ENCODE measurements at places on chromosomes 6 and 20.

DNA sequence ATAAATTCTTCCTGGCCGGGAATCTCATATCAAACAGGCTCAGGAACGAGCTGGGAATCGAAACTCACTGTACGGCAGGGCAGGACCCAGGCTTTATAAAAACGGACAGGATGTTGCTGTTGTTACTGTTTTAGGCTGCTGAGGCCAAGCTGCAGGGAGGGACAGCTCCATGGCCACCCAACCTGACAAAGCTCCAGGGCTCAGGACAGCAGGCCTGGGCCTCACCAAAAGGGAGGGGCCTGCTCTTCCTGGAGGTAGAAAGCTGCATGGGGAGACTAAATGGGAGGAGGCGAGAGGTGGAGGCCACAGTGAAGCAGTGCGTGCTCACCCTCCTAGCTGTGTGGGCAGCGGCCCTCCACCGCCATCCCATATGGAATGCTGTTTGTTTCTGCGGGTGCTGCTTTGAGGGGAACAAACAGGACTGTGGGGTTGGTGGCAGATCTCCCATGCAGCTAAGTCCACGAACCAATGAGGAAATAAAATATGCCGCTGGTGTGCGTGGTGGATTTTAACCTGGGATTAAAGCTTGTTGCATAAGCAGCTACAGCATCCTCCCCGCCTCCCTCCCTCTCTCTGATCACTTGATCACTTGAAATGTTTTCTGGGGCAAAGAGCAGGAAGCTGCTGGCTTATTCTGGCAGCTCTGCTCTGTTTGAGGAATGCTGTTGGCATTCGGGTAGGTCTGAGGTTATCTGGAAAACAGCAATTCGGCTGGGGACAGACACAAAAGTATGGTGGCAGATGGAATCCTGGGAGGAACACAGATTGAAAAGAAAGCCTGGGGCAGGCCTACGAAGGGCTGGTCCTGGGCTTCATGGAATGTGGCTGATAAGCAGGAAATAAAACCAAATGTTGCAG is 2.4 kb upstream of the ZMYND8 start:
- peak; percentile 55 for DNase-seq

DNA sequence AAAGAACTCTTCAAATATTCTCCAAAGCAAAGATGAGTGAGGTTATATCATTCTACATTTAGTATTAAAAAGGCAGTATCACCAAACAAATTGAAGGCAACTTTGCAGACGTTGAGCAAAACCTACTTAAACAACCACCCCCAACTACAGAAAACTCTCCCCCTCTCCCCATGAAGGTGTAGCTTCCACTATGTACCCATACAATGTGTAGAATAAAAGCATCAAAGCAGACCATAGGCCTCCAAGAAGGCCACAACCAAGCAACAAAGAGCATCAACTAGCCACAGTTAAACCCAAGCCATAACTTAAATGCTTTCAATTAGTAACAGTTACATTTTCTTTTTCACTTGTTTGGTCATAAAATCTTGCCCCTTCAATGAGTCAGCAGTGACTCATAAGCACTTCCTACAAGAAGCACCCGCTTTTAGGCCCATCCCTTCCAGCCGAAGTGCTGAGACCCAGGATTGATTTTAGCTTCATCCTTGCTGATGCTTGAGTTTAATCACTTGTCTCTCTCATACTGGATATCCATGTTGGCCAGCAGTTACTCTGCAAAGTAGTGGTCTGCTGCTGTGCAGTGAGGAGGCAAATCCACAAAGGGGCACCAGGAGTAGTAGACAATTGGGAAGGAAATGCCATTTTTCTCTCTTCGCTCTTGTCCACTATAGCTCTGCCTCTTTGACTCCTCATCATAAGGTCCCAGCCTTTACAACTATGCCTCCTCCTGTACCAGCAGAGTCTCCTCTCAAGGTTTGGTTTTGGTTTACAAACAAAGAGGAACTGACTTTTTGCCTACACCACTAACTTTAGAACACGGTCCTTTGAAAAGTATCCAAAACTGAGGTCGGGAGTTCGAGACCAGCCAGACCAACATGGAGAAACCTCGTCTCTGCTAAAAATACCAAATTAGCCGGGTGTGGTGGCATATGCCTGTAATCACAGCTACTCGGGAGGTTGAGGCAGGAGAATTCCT is 8.4 kb upstream of the NUP153 start:
- no peak for DNase-seq

- no peak for DNase-seq
Observed at GRCh38 chr6:15346315-15346714, 100.4 kb downstream of the JARID2 start.

- no peak for DNase-seq
Observed at GRCh38 chr20:37925265-37926165, 22.6 kb downstream of the VSTM2L start.

- DNase-seq = no peak
Observed at GRCh38 chr6:33737267-33738026, 9.3 kb downstream of the IP6K3 start.

- no peak for DNase-seq
Observed at GRCh38 chr6:150200428-150201100, 57.7 kb downstream of the PPP1R14C start.

- no peak for DNase-seq
Observed at GRCh38 chr6:126786262-126786661, 332.2 kb upstream of the RSPO3 start.

GRCh38 chr6:10513544-10513943 is 7.6 kb upstream of the GCNT2 start:
- DNase-seq = no peak

DNA sequence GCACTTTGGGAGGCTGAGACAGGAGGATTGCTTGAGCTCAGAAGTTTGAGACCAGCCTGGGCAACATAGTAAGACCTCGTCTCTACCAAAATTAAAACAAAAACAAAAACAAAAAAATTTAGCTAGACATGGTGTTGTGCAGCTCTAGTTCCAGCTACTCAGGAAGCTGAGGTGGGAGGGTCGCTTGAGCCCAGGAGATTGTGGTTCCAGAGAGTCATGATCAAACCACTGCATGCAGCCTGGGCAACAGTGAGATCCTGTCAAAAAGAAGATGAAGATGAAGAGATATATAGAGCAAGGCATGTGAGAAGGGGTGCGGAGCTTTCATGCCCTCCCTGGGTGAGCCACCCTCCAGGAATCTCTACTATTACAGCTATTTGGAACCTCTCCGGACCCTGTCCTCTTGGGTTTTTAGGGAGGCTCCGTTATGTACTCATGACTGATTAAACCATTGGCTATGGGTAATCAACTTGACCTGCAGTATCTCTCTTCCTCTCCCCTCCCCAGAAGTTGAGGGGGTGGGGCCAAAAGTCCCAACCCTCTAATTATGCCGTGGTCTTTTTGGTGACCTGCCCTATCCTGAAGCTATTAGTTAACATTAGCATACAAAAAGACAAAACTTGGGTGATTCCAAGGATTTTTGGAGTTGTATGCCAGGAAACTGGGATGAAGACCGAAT is 9.0 kb downstream of the POLH start:
- DNase-seq = no peak

- peak; percentile 41 for DNase-seq
Observed at GRCh38 chr6:114431641-114432040, 88.8 kb upstream of the HS3ST5 start.

GRCh38 chr20:60372822-60373221 is 414.6 kb downstream of the CDH26 start:
- DNase-seq = no peak

GRCh38 chr6:39377539-39377950 is 55.0 kb upstream of the KCNK16 start:
- DNase-seq = peak; percentile 80

DNA sequence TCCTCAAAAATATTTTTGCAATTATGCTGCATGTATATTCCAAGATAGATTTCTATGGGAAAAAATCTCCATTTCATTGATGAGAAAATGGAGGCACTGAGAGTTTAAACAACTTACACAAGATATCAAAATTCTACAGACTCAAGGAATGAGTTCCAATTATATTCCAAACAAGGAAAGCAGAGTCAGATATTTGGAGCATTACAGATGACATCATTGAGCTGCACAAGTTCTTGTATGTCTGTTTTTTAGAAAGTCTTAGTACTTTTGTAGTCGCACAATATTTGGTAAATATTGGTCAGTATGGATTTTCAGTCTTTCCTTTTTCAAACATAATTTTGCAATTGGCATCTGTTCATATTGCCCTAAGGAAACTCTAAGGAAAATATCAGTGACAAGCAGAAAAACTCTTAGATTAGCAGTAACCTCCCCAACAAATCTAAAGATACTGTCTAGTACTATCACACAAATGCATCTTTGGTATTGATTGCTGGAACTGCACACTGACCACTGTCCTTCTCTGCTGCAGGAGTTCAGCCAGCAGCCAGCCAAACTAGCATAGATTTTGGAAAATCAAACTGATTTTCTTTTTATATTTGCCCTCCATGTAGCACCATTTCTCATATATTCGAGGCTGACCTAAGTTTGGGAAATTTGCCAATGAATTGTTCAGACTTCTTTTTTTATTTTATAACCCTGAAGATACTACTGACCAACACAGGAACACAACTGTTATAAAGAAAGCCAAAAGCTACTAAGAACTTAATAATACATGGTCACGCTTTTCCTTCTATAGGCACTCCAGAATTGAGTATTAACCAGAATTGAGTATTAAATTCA is 51.7 kb upstream of the TBX18 start:
- no peak for DNase-seq

DNA sequence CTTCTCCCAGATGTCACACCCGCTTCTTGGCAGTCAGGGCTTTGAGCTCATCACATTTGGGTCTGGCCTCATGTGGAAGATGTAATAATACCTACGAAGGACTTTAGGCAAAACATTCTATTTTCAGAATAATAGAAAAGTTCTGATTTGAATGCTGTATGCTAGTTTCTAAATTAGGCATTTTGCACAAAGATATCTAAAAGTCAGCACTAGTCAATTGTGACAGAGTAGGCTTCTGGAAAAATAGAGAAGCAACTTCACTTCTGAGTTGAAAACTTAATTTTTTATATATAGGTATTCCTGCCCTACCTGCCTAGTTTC is 38.3 kb upstream of the CD2AP start:
- no peak for DNase-seq

DNA sequence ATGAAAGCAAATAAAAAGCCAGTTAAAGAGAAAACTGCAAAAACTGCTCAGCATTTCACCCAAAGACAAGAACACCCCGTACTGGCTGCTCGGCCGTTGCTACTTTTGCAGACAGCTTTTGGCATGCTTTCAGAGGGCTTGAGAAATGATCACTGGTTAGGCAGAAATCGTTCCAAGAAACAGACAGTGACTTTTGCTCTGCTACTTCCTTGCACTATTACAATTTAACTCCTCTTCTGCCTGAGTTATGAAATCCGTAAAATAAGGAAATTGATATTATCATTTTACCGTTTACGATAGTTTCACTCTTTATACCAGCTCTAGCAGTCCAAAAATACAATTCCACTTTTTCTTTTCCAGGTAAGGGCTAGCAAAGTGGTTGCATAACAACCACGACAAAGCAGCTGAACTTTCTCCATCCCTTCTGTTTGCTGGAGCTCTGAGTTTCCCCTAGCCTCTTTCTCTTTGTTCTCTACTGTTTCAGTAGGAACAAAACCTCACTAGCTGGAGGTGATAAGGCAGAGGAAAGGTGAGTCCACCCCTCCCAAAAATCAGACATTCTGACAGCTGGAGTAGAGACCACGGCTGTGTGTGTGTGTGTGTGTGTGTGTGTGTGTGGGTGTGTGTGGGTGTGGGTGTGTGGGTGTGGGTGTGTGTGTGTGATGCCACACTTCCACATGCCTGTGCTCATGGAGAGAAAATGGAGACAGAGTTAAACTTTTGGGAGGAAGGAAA is 191.8 kb upstream of the RREB1 start:
- DNase-seq = no peak

DNA sequence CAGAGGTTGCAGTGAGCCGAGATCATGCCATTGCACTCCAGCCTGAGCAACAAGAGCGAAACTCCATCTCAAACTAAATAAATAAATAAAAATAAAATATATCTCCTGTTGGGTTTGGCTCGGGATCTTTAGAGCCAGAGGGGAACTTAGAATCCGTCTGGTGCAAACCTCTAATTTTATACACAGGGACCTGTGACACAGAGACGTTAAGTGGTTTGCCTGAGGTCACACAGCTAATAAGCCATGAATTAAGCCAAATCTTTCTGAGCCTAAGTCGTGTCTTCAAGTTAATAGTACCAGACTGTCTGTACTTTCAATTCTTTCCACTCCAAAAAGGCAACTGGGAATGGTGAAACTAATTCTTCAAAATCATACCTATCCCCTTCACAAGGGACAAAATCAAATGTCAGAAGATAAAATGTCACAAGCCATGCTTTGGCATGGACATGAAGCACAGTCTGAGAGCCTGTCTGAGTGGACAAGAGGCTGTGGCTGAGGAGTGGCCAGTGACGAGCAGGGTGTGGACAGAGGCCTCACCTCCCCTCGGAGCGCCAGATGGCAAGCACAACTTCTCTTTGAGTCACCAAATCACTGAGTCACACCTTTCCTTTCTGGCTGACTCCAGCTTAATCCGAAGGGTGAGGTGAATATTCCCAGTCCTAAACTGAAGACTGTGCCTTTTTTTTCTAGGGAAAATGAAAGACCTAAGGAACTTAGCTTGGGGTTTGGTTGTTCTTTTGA is 177.4 kb downstream of the TFAP2A start:
- DNase-seq = no peak

- DNase-seq = peak; percentile 40
Observed at GRCh38 chr20:45011108-45011526, 44.8 kb downstream of the STK4 start.

- DNase-seq = no peak
Observed at GRCh38 chr6:3454273-3455010, 2.4 kb downstream of the SLC22A23 start.

- no peak for DNase-seq
Observed at GRCh38 chr6:108152446-108152845, 13.4 kb upstream of the NR2E1 start.
